ENCODE measurements at places on chromosomes 1 and 21.

DNA sequence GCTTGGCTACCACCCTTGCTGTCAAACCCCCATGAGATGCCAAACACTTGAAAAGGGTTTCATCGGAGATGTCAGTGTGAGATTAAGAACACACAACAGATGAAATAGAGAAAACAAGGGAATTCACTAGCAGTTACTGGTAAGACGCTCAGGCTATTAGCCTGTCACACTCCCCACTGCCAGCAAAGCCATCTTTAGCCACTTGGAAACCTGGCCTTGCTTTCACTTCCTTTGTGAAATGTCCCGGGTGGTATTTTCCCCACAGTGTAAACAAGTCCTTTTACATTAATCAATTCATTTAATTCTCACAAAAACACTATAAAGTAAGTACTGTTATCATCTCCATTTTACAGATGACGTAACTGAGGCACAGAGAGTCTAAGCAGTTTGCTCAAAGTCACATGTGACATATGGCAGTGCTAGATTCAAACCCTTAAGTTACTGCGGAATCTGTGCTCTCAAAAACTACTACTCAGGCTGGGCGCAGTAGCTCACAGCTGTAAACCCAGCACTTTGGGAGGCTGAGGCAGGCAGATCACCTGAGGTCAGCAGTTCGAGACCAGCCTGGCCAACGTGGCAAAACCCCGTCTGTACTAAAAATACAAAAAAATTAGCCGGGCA, 32.7 kb upstream of the KHDRBS1 start:
- DNase-seq = no peak

- peak; percentile 53 for DNase-seq
Measured at GRCh38 chr1:91846007-91846638, 39.8 kb downstream of the TGFBR3 start.

GRCh38 chr1:205542367-205542766, 37.9 kb downstream of the CDK18 start:
- no peak for DNase-seq

GRCh38 chr1:116491700-116492357, 79.0 kb downstream of the CD58 start:
- no peak for DNase-seq

DNA sequence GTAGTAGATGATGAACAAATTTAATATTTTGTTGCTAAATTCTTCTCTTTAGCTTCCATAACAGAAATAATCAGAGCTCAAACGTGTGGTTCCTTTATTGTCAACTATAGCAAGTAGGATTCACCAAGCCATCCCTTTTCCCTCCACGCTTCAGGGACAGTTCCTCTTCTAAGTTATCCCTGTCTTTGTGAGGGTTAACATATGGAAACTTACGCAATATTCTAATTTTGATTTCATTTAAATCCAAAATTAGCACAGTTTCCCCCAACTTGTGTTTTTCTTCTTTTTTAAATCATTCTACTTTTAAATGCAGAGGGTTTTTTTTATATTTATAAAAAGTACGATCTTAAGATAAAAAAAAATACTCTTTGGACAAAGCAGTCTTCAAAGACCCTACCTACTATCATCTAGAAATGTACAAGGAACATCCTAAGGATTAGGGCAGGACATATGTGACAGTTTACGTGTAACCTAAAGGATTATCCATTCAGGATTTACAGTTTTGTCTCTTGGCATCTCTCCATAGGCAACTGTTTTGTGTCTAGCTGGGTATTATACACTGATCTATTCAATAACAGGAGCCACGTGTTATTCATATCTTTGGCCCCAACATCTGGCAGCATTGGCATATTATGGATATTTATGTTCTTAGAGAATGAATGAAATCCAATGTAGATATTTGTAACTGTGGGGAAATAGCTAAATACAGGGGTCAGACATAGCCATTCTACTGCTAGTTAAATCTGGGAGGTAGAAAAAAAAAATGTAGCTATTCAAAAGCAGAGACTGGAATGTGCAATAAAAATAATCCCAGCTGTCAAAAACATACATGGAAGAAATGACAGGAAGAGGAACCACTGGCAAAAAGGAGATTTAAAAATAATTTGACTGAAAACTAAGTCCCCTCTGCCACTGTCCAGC, 272.9 kb downstream of the NEGR1 start:
- no peak for DNase-seq

DNA sequence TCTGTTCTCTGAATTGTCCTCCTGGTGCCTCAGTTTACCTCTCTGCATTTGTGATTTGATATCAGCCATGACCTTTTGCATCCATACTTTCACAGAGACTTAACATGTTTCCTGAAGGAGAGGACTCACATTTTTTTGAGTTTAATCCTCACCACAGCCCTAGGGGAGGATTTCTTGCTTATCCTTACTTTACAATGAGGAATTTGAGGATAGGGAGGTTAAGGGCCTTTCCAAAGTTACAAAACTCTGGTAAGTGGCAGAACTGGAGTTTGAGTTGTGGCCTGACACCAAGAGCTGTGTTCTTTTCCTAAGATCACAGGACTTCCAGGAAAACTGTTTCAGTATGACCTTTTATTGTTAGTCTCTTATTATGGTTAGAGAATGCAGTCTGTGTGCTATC, 34.2 kb downstream of the TNFRSF8 start:
- peak; percentile 66 for DNase-seq

DNA sequence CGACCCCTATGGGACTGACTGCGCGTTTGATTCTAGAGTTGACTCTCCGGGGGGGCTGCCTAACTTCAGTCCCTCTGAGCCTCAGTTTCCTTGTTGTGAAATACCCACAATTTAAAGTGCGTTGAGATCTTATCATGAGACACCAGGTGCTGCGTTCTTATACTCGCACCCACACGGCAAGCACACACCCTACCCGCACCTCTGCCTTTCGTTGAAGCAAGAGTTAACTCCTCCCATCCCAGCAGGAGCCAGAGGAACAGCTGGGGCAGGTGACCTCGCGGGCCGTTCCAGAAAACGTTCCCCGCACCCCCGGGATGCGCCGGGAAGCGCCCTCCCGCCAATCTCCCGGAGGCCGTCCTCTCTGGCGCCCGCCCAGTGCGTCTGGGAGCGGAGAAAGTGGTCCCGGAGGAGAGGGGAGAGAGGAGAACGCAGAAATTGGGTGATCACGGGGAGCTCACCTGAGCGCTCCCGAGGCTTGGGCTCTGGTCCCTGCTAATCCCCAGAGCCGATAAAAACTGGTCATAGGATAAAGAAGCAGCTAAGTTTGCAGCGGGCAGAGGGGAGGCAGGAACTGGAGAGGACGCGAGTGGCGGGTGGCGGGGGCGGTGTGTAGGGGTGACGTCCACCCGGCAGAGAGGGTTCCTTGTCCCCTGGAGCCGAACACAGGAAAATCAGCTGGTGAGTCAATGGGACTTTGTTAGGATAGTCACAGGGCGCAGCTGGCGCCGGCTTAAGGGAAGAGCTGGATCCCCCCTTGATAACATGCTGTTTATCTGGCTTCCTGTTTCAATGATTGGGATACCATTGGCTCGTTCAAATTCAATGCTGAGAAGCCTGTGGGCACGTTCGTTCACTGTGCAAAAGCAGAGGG, 869 bp downstream of the NAV1 start:
- DNase-seq = peak; percentile 86

- peak; percentile 40 for DNase-seq
Measured at GRCh38 chr1:22870201-22870871, 102.3 kb downstream of the LACTBL1 start.

GRCh38 chr1:94265011-94265422, 27.6 kb upstream of the ARHGAP29 start:
- no peak for DNase-seq

DNA sequence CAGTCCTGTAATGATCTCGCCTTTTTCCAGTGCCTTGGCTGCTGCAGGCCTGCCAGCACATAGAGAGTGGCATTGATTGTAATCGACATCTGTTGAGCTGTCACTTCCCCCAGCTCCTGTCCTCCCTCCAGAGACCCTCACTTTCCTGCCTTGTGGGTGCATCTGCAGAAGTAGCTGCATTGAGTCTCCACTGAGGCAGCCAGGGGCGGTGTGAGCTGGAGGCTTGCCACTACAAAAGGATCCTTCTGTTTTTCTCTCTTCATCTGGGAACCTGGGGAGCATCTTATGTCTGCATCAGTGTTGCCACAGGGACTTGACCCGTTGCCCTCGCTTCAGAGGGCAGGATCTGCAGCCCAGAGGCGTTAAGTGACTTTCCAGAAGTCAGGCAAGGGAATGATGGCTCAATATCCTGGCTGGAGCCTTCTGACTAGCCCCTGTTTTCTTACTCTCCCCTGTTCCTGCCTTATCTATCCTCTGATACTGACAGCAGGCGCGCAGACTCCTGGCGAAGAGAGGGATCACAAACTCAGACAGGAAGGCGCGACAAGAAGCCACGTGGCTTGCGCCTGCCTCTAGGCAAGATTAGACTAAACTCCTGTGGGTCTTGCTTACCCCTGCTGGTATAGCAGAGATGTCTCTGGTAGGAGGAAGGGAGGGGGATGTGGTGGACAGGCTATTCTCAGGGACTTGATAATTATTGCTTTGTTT, 13.3 kb upstream of the FMOD start:
- no peak for DNase-seq

- DNase-seq = peak; percentile 1
Measured at GRCh38 chr21:26572702-26573381, at the start of gene CYYR1. TSS of gene CYYR1 (minus strand) at chr21:26573286. CDS start at chr21:26572940, 346 bp downstream.

- peak; percentile 66 for DNase-seq
Measured at GRCh38 chr1:6239950-6240768, 3.8 kb upstream of the HES3 start.

- no peak for DNase-seq
Measured at GRCh38 chr1:213291526-213291925, 240.5 kb downstream of the RPS6KC1 start.

DNA sequence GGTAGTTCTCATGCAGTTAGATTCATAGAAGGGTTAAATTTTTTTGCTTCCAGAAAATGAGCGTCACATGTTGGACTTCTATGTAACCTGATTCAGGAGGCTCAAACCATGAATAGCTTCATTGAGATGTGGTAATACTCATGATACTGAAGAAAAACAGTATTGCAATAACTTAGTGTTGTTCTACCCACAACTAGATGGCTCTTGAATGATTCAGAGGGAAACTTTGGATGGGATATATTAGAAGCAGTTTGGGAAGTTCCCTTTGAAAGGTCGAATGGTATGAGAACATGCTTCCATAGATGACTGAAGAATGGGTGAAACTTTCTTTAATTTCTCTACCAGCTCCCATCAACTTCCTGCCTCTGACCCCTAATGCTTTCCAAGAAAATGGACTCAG, 211.7 kb upstream of the PTGFR start:
- peak; percentile 96 for DNase-seq

Data from EH (cell line).